ENCODE measurements at places on chromosomes 13 and 19.

GRCh38 chr13:87536899-87537298, 134.3 kb upstream of the SLITRK5 start:
- DNase-seq, result no peak

DNA sequence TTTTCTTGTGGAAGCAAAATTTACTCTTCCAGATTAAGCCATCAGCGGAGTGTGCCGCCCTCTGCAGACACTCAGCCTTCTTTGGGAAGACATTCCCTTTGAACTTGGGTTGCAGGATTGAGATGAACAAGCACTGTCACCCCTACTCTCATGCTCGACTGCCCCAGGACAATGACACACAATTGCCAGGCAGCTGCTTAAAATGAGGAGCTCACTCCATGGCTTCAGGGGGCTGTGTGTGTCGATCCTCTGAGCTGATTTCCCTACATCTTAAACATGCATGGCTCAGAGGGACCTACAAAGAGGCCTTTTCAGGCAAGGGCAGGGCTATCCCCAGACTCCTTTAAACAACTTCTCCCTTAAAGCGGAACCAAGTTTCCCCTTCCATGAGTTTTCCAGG, 107.5 kb upstream of the MBNL2 start:
- no peak for DNase-seq

DNA sequence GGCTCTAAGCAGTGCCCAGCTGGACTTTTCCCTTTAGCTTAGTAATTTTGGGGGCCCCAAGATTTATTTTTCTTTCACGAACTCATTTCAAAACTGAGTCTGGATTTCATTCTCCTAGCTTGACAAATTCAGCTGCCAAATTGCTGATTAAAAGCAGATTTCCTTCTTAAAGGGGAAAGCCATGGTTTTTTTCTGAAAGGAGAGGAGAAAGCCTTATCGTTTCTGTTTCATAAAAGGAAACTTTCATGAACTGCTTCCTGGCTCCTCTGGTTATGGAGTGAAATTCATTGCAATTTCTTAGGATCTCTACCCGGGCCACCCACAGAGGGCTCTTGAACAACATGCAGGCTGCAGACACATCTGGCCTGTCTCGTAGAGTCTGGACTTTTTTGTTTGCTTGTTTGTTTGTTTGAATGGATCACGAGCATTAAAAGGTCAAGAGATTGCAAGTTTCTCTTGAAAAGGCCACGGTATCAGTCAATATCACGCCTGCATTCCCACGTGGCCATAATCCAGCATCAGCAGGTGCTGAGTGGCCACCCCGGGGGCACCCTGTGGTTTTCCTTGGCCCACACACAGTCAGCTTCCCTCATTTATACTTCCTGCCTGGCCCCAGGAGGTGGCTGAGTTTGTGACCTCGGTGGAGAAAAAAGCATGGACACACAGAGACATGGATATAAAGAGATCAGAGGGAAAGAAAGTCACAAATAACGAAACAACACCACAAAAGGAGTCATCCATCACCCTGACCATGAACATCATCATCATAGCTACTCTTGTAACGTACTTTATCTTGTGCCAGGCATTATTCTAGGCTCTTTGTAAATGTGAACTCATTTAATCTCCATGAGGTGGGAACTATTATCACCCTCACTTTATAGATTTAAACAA, 10.5 kb upstream of the KLK4 start:
- no peak for DNase-seq

- DNase-seq, result no peak
Observed at GRCh38 chr13:72221276-72221962, 354.4 kb upstream of the DACH1 start.

DNA sequence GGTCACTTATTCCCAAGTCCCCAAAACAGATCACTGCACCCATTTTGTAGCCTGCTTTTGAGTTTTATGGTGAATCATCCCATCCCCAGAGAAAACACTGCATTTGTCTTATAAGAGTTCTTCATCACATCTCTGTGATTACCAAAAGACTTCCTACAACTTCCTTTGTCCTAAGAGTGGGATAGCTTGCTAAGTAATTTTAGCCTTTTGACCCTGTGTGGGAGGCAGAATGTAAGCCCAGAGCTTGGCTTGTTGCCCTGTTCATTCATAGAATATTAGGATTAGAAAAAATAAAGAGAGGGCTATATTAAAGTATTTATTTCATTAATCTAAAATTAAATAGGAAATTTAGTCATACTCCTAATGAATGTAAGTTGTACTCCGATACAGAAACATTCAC, 213.3 kb downstream of the MZT1 start:
- DNase-seq, result no peak

DNA sequence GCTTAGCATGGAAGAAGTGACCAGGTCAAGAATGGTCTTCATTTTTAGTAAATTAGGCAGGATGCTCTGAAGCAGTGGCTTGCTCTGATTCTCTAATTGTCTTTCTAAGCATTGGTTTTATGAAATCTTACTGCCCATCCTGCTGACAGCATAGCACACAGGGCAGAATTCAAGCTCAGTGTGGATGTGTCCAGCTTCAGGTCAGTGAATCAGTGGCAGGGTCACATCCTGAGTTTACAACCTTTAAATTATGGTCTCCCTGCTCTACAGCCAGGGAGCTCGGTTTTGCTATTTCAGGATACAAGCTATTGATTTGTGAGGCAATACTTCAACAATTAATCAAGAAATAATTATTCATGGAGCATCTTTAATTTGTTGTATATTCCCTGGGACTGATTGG, 202.3 kb upstream of the RXFP2 start:
- DNase-seq, result no peak

DNA sequence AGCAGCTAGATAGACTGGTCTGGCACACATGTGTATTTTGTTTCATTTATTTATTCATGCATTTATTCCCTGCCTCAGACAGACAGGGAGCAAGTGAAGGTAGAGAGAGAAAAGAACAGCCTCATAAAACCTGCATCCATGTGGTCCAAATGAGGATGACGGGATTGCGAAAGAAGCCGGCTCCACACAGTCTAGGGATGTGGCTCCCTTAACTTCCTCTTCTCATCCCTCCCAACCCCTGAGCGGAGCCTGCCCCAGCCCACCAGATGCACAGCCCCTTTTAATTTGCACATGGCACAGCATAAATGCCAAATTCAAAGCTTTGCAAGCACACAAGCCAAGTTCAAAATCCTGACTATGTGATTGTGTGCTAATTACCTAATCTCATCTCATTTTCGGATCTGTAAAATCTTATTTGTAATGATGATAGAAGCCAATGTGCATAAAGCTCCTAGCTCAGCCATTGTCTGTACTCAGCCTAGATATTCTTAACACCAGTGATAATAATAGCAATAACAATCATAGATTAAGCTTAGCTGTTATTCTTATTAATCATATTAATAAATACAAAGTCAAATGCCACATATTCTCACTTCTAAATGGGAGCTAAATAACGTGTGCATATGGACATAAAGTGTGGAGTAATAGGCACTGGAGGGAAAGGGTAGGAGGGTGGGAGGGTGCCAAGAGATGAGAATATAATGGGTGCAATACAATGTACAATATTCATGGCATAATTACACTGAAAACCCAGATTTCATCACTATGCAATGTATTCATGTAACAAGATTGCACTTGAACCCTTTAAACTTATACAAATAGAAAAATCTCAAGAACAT, 156.3 kb downstream of the DCT start:
- no peak for DNase-seq

- no peak for DNase-seq
Observed at GRCh38 chr13:88979465-88980175, 1308.4 kb downstream of the SLITRK5 start.

DNA sequence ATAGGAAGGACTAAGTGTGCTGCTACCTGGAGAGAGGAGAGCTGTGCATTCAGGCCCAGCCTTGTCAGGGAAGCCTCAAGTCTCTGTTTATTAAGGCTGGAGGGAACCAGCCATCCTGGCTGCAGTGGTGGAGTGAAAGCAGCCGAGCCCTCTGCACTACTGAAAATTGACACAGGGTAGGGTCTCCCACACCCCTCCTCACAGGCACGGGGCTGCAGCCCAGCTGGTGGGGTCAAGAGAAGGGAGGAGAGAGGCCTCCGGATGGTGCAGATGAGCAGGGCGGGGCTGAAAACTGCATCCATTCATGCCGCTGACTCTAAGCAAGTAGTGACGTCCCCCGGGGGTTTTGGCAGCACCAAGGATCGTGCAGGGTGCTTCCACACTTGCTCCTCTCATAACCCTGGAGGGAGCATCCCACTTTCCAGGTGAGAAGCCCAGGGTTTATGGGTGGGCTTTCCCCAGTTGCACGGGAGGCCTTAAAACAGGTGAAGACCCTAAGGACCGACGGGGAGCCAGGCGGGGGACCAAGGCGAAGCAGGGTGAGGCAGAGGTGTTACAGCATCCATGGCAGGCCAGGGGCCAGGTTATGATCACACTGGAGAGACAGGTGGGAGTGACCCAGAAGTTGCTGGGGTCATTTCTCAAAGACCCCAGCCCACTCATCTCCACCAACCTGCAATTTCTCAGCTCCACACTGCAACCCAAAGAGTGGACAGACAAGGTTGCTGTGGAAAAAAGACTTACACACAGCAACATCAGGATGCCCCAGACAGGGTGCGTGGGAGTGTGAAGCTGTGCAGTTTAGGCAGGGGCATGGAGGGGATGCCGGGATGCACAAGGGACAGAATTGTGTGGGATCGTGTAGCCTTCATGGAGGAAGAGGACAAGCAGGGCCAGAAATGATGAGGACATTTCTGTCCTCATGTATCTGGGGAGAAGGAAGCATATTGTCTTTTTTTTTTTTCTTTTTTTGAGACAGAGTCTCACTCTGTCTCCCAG, 36.8 kb downstream of the VSTM2B start:
- no peak for DNase-seq

- no peak for DNase-seq
Observed at GRCh38 chr13:48431987-48432615, 19.2 kb upstream of the LPAR6 start.

GRCh38 chr13:77267362-77267761, 59.5 kb downstream of the MYCBP2 start:
- no peak for DNase-seq

DNA sequence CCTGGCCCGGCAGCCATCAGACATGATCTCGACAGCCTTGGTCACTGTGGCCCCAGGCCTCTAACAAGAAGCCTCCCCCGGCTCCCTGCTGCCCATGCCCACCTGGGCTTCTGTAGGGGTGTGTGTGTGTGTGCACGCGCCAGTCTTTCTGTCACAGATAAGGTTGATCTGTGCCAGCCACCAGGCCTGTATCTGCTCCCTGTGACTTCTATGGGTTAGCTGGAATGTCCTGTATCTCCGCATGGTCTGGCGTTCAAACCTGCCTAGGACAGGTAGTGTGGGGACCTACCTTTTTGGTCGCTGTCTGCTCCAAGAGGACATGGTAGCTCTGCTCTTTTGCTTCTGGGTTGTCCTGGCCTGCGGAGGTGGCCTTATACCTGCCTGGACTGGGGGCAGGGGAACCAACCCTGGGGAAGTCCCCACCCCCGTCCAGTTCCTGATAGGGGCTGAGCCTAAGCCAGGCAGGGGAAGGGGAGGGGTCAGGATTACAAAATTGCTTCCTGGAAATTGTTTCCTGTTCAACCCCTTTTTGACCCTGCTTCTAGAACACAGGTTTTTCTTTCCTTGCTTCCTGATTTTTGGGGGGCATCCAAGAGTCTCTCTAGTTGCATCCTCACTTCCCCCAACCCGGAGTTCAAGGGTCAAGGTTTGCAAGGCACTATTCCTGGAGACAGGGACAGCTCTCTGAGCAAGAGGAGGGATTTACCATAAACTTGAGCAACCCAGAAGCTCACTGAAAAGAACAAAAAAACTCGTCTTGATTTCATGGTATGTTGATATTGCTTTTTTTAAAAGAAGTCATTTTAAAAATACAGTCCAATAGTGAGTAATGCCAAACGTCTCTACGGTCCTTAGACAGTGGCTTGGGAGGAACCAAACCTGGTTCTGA, at the start of gene LRG1:
Gene LRG1 (minus strand): TSS at position 344 of the 889 bp plus-strand sequence. CDS start 23 bp downstream, at position 321.
- DNase-seq, result no peak

DNA sequence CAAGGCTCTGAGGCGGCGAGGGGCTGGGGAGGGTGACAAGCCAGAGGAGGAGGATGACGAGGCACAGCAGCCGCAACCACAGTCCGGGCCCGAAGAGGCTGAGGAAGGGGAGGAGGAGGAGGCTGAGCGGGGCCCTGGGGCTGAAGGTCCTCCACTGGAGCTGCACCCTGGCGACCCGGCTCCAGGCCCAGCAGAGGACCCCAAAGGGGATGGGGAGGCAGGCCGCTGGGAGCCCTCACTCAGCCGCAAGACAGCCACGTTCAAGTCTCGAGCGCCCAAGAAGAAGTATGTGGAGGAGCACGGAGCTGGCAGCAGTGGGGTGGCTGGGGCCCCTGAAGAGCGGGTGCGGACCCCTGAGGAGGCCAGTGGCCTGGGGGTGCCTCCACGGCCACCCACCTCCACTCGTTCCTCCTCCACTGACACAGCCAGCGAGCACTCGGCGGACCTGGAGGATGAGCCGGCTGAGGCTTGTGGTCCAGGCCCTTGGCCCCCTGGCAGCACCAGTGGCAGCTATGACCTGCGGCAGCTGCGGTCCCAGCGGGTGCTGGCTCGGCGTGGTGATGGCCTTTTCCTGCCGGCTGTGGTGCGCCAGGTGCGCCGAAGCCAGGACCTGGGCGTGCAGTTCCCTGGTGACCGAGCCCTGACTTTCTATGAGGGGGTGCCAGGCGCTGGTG, 2.9 kb downstream of the CIC start:
- no peak for DNase-seq

DNA sequence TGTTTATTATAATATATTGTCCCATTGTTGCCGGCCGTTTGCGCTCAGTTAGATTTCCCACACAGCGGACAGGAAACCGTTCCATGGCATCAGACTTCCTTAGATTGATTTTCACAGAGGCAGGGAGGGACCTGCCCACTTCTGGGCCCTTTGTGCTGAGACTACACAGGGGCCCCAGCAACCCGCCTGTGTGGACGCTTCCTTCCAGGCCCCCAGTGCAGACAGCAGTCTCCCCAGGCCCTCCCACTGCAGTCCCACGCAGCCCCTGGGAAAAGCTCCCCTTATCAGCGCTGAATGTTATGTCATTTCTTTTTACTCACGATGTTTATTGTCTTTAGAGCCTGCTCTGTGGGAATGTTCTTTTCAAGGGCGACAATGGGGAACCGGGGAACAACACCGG, 351.7 kb upstream of the ARGLU1 start:
- no peak for DNase-seq

DNA sequence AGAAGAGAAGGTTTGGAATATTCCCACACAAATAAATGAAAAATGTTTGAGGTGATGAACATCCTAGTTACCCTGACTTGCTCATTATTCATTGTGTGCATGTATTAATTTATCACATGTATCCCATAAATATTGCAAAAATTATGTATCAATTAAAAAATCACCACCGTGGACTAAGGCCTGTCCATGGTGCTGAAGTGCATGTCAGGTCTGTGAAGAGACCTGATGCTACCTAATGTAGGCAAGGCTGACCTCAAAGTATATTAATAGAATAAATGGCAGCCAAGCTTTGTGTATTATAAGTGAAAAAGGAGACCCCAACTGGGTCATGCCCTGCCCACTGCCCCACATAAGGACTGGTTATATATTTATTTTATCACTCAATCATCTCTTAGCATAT, 34.4 kb upstream of the ZNF835 start:
- DNase-seq, result no peak

- no peak for DNase-seq
Observed at GRCh38 chr19:35240327-35240726, 8.5 kb upstream of the LSR start.
